Activated gamma-delta T cell treated with Interleukin-2 at 50 U/mL for 16 hours (primary cell): ENCODE measurements at places on chromosomes 4 and X.

DNA sequence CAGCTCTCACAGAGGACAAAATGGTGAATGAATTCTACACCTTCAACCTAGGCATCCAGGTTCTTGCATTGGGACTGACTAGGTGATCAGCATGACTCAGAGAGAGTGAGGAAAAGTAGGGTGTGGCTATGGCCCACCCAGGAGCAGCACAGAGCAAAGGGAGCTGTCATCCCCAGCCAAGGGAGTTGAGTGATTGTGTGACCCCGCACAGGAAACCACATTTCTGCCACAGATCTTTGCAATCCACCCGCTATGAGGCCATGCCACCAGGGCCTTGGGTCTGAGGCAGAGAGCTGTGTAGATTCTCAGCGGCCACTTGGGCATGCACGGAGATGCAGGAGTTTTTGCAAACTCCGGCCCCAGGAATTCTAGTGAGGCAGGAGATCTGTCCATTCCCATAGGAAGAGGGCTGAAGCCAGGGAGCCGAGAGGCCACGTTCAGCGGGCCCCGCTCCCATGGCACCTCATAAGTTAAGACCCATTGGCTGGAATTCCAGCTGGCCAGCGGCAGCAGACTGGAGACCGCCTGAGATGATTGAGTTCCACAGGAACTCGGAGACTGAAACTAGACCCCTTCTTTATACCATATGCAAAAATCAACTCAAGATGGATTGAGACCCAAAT lies 75.9 kb downstream of the NAA11 start:
- DNase-seq = no peak

- DNase-seq = no peak
These were observed 22.7 kb downstream of the NUDT6 start for GRCh38 chr4:122899682-122900081.

GRCh38 chr4:105957680-105958079 lies 62.4 kb downstream of the NPNT start:
- DNase-seq = no peak

GRCh38 chr4:185093603-185094002 lies 49.5 kb upstream of the SLC25A4 start:
- DNase-seq = no peak

GRCh38 chrX:39261446-39262147 lies 460.3 kb downstream of the MID1IP1 start:
- no peak for DNase-seq

DNA sequence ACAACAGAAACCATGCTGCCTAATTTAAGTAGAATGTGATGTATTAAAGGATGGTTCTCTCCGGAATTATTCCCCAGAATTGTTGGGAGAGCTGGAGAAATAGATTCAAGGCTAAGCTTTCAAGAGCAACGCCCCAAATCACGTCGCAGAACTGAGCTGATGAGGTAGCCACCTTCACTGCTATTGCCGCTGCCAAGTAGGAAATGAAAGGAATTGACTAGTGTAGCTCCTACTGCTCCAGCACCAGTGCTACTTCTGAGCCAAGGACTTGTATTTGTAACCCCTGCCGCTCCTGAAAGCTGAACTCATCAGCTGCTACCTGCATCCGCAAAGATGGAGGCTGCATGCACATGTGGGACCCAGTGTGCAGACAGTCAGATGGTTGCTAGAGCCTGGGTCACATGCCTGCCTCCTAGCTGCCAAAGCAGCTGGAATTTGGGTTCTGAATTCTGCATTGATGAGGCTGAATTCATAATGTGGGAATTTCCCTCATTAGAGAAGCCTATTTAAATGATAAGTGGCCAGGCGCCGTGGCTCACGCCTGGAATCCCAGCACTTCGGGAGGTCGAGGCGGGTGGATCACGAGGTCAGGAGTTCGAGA lies 173.9 kb downstream of the PDGFRA start:
- no peak for DNase-seq

DNA sequence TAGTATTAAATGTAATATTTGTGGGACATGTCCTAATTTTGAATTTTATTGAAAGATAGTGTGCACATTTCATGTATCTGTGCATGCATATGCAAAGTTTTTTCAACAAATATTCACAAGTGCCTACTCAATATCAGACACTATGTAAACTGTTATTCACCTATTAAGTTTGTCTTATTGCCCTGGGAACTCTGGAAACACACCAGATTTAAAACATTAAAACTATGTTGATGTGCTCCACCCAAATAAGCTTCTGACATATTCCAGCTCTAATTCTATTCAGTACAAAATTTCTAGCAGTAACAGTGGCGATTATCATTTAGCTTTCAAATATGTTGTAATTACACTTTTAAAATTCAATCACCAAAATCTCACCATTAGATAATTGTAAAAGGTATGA lies 183.1 kb upstream of the TTC29 start:
- no peak for DNase-seq

DNA sequence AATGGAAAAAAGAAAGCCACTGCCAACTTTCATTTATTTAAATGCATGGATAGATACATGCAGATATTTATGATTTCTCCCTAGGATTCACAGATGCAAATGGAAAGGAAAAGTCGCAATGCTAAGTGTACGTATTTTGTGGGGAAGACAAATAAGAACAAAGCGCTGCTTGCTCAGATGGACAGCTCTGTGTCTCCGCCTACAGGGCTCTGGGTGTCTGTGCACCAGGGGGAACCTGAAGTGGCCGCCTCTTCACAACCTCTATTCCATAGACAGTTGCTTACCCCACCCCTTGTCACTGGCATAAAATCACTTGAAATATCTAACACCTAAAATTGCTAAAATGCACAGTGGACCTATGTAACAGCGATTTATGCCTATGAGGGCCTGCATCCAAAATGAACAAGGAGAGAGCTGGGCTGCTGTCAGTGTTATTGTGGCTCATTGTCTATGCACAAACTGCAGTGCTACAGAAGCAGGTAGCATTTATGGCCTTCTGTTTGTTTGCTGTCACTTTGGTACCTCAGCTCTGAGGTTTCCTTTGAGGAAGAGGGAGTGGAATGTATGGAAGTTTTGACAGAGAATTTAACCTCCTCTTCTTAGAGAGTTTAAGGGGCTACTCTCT lies 58.6 kb upstream of the PAGE1 start:
- peak; percentile 23 for DNase-seq
